ENCODE measurements at places on chromosomes 12 and 14.

GRCh38 chr12:55612646-55613045 lies 24.0 kb upstream of the OR10P1 start:
- no peak for DNase-seq

- DNase-seq, result no peak
Observed at GRCh38 chr14:51071857-51072256, 23.0 kb downstream of the TRIM9 start.

DNA sequence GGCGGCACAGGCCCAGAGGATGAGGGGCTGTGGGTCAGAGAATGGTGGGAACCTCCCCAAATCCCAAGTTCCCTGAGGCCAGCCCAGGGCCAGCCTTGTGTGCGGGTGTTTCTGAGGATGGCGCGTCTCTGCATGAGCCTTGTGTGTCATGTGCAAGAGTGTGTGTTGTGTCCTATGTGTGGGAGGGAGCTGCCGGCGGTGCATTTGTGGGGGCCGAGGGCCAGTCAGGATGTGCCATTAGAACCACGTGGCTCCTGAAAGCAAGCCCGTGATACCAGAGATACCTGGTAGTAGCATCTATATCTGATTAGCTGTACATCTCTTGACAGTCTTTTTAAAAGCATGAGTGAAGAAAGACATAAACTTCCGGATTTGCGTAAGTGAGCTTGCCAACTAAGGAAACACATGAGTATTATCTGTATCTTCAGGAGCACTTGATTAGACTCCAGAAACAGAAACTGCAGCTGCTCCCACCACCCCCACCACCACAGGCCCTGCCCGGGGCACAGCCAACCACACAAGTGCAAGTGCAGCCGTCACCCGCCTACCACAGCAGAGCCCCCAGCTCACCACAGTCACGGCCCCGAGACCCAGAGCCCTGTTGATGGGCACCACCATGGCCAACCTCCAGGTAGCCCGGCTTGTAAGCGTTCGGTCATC lies 19.2 kb downstream of the DDX51 start:
- no peak for DNase-seq

- DNase-seq, result no peak
Observed at GRCh38 chr12:91109148-91109564, 2.1 kb downstream of the LUM start.

DNA sequence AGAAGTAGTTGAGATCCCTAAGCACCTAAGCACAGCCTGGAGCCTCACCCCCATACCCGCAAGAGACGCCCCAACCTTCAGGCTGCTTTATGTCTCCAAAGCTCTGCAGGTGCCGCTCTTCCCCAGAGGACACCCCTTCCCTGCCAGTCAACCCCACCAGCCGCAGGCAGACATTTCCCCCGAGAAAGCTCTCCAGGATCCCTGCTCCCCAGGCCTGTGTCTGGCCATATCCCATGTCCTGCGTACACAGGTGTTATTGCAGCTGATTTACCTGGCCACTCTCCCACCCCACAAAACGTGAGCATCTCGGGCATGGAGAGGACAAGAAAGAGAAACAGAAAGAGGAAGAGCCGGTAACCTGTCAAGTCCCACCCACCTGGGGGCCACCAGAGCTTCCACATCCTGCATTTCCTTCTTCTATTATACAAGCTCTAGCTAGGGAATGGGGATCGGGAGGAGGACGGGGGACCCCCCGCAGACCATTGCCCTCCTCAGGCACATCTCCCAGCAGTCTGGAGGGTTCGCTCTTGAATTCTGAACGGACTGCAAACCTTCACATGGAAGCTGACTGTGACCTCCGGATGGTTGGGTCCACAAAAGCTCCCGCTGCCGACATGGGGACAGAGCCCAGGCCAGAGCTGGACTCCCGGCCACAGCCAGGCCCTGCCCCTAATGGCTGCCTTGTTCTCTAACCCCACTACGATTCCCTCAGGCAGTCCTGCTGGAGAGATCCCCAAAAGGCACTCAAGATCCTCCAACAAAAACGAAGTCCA lies 17.6 kb downstream of the CCDC88C start:
- no peak for DNase-seq

DNA sequence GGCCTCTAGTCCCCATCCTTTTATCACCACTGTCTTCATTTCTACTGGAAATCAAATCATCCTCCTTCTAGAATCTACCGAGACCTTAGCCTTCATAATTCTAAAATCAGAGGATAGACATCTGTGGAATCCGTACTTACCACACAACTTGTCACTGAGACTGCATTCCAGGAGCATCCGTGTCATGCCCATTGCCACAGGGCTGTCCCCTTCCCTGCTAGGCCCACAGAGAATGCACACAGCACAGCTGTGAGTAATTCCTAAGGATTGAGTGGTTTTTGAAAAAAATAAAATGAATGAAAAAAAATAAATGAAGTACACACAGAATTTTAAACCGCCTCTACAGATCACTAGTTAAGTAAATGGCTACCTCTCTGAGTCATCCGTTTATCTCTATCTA lies 21.0 kb upstream of the MAGOHB start:
- DNase-seq, result no peak

DNA sequence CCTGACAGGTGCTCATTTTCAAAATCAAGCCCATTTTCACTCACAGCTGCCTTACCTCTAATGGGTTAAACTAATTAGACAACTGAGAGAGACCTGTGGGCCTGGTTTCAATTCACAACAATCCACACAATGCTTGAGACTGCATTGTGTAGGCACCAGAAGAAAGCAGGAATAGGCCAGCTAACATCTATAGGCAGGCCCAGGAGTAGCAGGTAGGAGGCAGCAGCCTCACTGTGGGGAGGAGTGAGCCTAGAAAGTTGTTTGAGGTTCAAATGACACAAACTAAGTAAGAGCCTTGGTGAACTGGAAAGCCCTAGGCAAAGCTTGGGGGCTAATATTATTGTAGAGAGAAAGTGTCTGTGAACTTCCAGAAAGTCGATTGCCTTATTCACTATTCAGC lies 289.5 kb upstream of the CCDC196 start:
- no peak for DNase-seq

DNA sequence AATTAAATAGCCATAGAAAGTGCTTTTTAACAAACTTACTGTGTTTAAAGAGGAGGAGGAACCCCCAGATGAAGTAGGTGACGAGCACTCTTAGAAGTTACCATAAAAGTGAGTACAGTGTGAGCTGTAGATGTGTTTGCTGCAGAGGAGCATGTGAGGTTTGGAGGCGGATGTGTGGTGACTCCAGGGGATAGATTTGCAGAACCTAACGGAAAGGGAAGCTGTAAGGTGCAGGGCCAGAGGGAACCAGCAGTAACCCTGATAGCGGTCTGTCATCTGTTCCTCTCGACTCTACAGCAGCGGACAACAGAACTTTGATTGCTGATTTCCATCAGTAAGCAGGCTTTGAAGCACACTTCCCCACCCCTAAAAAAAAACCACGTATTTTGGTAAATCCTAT lies 5.2 kb downstream of the CALM1 start:
- DNase-seq, result no peak

DNA sequence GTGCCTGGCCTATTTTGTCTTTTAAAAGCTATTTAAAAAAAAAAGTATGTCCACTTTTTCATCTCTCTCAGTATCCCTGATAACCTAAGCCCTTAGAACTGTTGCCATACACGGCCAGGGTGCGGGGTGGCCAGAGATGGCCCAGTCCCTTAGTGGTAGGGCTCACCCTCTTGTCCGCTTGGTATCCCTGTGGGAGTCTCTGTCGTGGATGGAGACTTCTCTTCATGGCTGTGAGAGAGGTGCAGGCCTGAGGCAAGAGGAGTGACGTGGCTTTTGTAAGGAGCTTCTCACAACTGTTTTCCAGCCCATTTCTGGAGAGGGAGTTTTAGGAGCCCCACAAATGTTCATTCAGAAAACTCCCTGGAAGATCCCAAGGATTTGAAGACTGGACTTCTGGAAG lies 26.8 kb downstream of the XRCC3 start:
- no peak for DNase-seq

DNA sequence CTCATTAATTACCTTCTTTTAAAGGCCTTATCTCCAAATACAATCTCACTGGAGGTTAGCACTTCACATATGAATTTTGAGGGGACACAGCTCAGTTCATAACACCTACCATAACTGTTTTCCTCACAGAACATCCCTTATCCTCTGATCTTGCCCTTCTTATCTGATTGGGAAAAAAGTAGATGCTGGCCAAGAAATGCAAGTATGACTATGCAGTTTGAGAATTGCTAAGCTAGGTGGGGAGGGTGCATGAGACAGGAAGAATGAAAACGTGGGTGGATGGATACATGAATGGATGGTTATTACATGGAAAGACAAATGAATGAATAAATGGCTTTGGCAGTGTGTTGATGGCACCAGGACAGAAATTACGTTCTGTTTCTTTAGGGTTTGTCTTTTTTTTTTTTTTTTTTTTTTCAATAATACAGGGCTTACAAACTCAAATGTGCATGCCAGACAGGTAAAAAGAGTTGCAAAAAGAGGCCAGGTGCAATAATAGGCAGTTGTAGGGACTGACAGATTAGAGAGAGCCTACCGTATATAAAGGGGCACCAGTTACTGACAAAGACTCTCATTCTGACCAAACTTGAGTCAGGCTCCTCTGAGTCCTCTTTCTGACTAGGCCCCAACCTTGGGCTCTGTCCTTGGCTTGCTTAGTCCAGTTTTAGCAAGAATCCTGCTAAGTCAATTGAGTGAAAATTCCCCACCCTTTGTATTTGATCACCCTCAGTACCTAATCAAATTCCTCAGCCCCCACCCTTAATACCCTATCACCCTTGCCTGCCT lies 304.9 kb downstream of the ZFP36L1 start:
- DNase-seq, result no peak

GRCh38 chr14:61574514-61574807 lies 120.9 kb upstream of the HIF1A start:
- no peak for DNase-seq

- no peak for DNase-seq
Observed at GRCh38 chr12:122067548-122067947, 11.0 kb upstream of the MLXIP start.

DNA sequence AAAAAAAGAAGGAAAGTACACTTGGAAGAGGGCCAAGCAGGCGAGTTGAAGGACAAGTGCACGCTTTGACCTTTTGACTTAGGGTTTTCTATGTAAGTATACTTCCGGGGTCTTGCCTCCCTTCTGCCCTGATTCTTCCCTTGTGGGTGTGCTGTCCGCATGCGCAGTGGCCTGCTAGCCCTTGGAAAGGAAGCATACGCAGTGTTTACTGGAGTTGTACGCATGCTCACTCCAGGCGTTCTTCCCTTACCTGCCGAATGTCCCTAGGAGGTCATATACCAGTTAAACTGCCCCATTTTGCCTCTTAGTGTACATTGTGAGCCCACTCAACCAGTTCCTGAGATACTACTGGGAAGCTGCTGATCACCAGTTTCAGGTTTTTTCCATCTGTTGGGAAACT lies 15.7 kb upstream of the DDHD1 start:
- DNase-seq, result no peak

DNA sequence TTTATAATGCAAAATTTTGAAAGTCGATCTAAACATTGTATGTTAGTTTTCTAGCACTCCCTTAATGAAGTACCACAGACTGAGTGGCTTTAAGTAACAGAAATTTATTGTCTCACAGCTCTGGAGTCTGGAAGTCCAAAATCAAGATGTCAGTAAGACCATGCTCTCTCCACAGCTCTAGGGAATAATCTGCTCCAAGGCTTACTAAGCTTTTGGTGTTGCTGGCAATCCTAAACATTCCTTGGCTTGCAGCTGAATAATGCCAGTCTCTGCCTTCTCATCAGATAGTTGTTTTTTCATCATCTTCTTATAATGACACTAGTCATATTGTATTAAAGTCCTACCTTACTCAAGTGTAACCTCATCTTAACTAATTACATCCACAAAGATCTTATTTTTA lies 102.2 kb downstream of the RASSF9 start:
- DNase-seq, result no peak

DNA sequence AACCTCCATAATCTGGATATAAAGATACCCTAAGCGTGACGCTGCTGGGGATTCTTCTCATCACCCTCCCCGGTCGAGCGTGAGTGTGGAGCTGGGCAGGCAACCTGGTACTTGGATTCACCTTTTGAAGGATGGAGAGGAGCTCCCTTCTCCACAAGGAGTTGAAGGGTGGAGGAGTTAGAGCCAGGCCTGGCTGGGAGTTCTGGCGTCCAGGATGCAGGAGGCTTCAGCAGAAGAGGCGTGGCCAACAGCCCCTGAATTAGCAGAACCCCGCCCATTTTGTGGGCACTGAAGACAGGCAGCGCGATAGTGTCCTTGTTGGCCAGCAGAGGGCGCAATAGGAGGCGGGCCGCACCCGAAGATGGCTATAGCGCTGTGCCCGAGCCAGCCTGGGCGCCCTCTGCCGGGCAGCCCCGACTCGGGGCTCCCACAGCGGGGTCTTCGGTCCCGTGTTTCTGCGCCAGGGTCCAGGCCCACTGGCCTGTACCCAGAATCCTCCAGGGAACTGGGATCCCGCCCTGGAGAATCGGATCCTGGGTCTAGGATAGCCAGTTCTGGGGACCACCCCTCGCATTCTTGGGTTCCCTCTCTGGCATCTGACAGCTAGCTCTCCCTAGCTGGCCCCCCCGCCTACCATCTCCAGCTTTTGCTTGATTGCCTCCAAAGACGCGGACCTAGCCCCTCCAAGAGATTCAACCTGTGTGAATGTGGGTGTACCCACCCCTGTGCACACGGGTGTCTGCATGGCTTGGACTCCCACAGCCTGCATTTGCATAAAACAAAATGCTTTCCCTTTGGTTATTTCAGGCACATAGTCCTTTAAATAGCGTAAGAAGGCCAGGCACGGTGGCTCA lies 26.0 kb upstream of the SMUG1 start:
- peak; percentile 71 for DNase-seq

- peak; percentile 78 for DNase-seq
Observed at GRCh38 chr14:69726761-69727511, 40.0 kb upstream of the SRSF5 start.

GRCh38 chr14:69635981-69636639 lies 24.7 kb downstream of the SUSD6 start:
- DNase-seq, result no peak

DNA sequence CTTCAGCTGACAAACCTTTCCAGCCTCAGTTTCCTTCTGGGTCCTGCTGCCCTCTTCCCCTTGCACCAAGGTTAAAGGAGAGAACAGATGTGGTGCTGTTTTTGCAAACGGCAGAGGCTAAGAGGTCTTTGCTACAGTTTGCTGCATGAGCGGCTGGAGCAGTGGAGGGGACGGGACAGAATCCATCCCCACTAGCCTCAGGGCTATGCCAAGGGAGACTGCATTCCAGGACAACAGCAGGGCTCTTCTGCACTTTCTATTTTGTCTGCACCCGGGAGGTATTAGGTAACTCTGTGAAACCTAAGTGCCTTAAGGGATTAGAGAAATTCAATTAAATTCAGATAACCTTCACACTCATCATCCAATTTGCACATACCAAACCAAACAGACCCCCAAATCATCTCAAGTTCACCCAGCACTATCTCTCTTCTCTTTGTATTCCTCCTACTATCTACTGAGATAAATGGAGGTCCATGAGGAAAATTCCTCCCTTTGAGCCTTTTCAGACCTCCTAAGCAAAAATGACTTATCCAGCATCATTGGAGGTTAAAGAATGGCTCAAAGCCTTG lies 103.8 kb upstream of the VRK1 start:
- no peak for DNase-seq

Measured in 8988T (cell line).